ENCODE measurements at places on chromosomes 7 and 10. TPM values are rescaled to one million over a fixed set of nuclear protein-coding genes. Genes with fewer than 3 reads are reported as not detected.

Gene PAPOLB
- total RNA-seq = 0.42 TPM

Gene CUBN
- 1.8 TPM for total RNA-seq

Gene SFTPA1
- not detected for total RNA-seq

DNA sequence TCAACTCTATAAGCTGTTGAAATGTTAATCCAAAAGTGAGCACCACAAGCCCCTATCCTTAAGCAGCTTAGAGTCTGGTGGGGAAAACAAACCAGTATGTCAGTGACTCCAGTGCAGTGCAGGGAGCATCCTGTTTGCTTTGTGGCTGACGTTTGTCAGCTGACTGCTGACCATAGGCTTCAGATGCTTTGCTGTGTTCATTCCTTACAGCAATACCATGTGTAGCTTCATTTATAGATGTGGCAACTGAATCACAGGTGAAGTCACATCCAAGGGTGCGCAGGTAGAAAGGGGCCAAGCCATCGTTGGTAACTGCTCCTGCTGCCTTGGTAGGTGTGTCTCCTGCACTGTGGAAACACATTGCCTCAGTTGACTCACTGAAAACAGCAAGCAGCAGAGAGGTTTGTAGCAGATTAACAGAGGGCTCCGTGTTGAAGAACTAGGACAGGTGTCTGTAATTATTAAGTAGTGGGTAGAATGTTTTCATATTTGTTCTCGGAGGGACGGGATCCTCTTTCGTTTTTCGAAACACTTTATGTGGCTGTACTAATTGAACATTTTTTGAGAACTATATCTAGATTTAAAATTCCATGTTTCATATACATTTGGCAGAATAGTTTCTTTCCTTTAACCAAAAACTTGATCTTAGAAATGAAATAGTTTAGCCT is 2.0 kb downstream of the INSIG1 start:
- no peak for DNase-seq

GRCh38 chr10:77172086-77172485 is 465.5 kb downstream of the KCNMA1 start:
- no peak for DNase-seq

DNA sequence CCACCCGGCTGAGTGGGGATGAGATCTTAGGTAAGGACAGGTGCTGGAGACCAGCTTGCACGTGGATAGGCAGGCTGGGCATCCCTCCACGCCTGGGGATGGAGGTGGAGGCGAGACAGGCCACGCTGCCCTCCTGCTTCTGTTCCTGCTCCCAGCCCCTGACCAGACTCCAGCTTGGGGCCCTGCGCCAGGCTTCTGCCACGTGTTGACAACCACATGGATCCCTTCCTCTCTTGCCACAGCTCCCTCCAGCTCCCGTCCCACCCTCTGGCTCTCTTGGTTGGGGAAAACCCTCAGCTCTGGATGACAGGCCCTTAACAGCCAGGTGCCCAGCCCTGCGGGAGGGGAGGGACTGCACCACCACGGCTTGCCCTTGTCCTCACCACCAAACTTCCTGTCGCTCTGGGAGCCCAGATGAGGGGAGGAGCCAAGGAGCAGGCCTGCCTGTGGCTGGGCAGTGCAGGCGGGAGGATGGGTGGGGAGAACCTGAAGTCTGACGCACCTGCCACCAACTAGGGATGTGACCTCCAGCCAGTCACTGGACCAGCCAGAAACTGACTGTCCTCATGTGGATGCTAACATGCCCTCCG is 36.0 kb downstream of the KCNH2 start:
- DNase-seq = no peak

GRCh38 chr10:30903397-30904138 is 128.1 kb downstream of the ZNF438 start:
- no peak for DNase-seq

- no peak for DNase-seq
Measured at GRCh38 chr7:43592326-43592725, 9.4 kb downstream of the STK17A start.

DNA sequence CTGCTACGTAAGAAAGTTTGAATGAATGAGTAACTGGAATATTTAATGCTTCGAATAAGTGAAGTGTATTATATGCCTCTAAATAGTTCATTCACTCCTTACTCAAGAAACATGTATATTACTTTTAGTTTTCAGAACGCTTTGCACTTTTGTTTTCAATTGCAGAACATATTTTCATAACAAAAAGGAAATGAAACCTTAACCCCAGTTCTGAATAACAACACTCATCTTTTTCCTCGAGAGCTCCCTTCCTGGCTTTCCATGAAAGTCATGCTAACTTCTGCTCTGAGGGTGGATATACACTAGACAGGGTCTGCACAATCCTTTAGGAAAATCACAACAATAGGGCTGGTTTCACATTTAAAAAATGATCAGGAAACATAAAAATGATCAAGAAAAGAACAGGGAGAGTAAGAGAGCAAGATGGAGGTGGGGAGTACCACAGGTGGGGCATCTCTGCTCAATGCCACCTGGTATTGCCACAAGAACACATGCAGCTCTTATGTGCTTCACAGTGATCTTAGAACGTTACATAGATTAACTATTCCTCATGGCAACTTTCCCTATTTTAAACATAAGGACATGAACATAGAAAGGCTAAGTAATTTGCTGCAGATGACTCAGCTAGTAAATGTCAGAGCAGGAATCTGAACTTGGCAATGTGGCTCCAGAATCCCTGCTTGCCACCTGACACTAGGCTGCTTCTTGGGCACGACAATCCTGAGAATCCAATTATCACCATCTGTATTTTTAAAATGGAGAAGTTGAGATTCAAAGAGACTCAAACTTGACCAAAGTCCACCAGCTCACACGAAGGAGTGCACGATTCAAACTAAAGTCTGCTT is 219.5 kb upstream of the AOAH start:
- DNase-seq = no peak

DNA sequence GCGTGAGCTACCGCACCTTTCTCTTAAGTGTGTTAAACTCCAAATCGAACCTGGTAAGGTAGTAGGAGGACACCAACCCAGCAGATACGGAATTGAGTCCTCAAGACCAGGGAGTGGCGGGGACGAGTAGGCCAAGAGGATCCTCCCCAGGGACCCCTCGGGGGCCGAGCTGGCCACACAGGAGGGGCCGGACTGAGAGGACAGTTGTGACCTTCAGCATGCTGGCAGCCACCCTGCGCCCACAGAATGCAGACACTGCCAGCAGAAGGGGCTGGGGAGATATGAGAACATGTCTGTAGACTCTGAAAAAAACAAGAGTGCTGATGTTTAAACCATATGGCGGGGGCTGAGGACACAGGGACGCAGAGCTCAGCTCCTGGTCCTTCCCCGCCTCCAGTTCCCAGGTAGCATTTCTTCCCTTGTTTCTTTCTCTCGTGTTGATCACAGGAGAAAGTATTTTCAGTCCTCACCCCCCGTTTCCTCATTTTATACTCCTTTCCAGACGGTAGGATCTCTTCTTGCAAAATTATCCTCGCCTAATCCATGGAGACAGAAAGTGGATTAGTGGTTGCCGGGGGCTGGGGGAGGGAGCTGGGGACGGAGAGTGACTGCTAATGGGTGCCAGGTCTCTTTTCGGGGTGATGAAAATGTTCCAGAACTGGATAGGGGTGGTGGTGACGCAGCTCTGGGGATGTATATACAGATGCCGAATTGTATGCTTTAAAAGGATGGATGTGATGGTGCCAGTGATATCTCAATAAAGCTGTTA is 11.5 kb upstream of the UNCX start:
- no peak for DNase-seq

- no peak for DNase-seq
Measured at GRCh38 chr10:8315619-8316021, 261.1 kb downstream of the GATA3 start.

GRCh38 chr7:22402250-22402649 is 45.3 kb upstream of the RAPGEF5 start:
- DNase-seq = no peak

GRCh38 chr7:150748376-150748775 is 11.2 kb downstream of the GIMAP5 start:
- no peak for DNase-seq
